ENCODE measurements at places on chromosomes 4 and X.

DNA sequence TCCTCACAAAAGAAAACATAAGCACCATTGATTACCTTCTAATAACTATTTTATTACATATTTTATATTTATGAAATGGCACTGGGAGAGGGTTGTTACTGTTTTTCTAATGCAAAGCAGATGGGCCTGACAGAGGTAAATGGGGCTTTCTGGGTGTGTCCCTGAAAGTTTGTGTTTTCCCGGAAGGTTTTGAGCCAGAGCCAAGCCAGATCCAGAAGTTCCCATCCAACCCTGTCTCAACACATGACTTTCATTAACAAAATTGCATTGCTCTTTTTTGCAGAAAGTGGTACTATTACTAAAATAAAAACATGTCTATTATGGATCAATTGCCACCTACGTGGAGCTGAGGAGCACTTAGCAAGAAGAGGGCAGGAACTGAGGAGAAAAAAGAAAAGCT lies 181.3 kb downstream of the RAB28 start:
- DNase-seq, result no peak

DNA sequence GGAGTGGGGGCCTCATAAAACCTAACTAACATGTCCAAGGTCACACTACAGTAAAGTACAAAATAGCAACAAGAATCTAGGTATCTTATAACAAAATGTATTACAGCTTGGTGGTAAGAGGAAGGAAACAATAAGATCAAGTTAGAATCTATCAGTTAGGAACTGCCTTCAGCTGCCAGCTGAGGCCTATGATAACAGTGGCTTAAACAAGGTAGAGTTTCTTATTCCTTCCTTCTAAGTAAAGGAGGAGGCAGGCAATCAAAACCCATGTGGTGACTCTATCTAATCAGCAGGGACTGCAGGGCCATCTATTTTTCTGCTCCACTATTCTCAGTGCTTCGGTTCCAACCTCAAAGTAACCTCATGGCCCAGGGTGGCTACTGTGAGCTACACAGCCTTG lies 10.9 kb downstream of the SH3D19 start:
- DNase-seq, result no peak

GRCh38 chrX:13489454-13489853 lies 79.9 kb upstream of the EGFL6 start:
- DNase-seq, result no peak

GRCh38 chrX:63275127-63275526 lies 76.0 kb downstream of the SPIN4 start:
- no peak for DNase-seq
